ENCODE measurements at places on chromosomes 7 and 10.

DNA sequence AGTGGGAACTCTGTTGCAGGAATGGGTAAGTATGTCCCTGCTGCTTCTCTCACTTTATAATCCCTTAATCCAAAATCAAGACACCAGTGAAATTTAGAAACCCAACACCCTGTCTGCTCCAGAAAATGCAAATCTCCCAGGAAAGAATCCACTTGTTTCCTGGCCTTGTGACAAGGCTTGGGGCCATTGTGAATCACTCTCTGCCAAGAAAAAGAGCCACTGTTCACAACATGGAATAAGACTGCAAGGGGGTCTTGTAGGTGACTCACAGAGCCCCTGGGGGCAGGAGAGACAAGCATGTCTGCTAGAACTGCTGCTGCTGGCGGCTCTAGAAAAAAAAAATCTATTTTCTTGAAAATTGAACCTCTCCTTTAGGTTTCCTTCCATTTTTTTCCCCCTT, 191.2 kb downstream of the SORCS1 start:
- no peak for DNase-seq

GRCh38 chr10:125629758-125630376, 53.1 kb downstream of the TEX36 start:
- DNase-seq, result peak; percentile 1

GRCh38 chr10:107653832-107654287, 489.4 kb upstream of the SORCS1 start:
- DNase-seq, result no peak

DNA sequence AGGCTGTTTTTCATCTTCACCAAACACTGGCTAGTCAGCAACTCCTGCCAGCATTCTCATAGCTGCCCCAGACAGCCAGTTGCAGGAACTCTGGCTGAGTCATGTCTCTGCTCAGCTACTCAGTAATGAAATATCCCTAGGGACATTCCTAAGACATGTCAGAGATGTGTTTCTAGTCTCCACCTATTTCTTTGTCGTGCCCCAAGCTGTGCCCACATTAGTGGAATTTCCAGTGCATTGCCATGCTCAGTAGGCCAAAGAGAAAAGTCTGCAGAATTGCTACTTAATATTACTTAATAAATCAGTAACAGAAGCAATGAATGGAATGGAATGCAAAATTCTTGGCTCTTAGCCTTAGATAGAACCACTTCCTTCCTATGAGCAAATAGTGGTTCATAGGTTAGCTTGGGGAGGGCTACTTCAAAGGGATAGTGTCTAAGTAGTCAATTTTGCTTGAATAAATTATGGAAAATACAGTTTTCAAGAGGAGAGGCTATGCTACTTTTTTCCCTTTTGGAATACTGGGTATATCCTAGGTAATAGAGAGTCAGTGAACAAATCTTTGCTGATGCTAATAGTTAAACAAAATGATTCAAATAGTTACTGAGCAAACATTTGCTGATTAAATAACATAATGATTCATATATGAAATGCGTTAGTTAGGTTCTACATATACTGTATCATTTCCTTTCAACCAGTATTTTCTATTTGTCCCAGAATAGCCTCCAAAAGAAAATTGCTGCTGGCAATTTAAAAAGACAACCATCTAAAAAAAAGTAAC, 23.6 kb upstream of the SEMA3C start:
- DNase-seq, result no peak

GRCh38 chr7:150381096-150381495, 2.0 kb downstream of the ZNF775 start:
- DNase-seq, result no peak

- no peak for DNase-seq
These were observed 11.1 kb upstream of the VIM start for GRCh38 chr10:17216901-17217395.
